Activated T-helper 17 cell treated with anti-CD3 and anti-CD28 coated beads, Interleukin-2, amount 50 U/mL, for 72 hours (primary cell): ENCODE measurements at places on chromosomes 2 and 18.

- ATAC-seq: no peak
Measured at GRCh38 chr18:62839874-62840713, 124.8 kb downstream of the PHLPP1 start.

DNA sequence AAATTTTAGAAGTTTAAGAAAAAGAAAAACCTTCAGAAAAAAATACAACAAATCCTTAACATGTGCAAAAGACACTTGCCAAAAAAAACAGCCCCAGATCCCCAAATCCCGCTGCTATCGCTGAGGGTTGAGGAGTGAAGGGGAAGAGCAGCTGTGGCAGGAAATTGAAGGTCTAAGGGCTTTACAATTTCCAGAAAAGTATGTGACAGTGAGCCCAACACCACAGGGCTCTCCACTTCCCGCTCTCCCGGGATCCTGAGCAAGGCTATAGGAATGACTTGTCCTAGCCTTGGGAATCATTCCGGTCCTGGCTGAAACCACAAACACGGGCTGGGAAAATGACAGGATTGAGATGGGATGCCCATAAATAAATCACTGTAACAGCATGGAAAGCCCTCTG is 191.4 kb downstream of the TMEM163 start:
- ATAC-seq: no peak

- peak; percentile 69 for ATAC-seq
Measured at GRCh38 chr2:222318026-222318711, 19.4 kb upstream of the PAX3 start.

DNA sequence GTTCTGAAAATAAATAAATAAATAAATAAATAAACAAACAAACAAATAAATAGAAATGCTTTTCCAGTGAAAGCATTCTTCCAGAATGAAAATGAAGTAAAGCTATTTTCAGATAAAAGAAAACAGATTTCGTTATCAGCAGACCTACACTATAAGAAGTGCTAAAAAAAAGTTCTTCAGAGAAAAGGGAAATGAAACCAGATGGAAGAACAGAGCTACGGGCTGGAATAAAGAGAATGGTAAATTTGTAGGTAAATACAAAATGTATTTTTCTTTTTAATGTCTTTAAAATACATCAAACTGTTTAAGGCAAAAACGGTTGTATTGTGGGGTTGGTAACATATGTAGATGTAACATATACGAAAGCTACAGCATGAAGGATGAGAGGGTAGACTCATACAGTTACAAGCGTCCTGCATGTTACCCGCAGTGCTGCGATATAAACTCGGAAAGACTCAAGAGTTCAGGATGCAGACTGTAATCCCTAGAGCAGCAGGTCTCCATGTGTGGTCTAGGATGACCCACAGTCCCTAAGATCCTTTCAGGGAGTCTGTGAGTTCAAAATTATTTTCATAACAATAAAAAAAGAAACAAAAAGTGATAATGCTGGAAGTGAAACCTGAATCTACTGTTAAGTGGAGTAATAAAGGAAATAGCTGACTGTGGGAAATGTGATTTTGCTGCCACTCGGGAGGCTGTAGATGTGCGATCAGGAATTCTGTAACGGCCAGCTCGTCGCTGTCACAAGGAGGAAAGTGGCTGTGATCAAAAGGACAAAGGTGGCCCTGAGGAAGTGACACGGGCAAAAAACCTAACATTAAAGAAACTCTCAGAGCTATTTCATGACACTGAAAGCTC is 5.3 kb upstream of the RAB12 start:
- no peak for ATAC-seq

DNA sequence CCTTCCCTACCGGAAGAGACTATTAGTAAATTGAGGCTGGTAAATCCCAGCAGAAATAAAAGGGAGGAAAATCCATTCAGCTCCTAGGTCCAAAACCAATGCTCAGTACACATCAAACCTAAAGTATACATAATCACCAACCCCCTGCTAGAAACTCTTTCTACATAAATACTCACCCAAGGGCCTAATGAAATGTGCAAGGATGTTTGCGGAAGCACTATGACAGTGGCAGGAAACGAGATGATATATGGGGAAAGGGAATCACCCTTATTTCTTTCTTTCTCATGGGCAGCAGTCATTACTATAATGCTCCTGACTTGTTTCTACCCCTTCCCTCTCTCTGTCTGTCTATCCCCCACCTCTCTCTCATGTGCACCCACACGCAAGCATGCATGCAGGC is 1.3 kb upstream of the SCTR start:
- no peak for ATAC-seq

GRCh38 chr18:72542984-72543356 is 1.2 kb downstream of the CBLN2 start:
- no peak for ATAC-seq

DNA sequence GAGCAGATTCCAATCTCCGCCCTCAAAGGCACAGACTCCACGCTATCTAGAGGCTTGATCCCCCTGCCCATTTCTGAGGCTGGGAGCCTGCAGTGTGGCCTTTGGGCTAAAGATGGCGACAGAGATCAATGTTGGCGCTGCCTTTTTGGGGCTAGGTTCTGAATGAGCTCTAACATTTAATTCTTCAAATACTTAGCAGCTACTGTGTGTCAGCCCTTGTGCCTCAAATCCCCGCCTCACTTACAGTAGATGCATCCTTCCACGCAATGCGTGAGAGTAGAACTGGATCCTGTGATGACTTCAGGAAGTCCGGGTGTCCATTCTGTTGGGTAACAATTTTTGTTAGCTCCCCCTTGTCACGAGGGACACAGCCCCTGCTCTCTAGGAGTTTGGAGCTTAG is 12.4 kb downstream of the IL1F10 start:
- peak; percentile 51 for ATAC-seq

- ATAC-seq: peak; percentile 53
Measured at GRCh38 chr2:160492401-160493226, 993 bp downstream of the RBMS1 start.

GRCh38 chr2:195934484-195934883 is 134.2 kb downstream of the DNAH7 start:
- ATAC-seq: no peak

GRCh38 chr2:97267411-97268074 is 154.6 kb downstream of the ANKRD36 start:
- peak; percentile 21 for ATAC-seq

DNA sequence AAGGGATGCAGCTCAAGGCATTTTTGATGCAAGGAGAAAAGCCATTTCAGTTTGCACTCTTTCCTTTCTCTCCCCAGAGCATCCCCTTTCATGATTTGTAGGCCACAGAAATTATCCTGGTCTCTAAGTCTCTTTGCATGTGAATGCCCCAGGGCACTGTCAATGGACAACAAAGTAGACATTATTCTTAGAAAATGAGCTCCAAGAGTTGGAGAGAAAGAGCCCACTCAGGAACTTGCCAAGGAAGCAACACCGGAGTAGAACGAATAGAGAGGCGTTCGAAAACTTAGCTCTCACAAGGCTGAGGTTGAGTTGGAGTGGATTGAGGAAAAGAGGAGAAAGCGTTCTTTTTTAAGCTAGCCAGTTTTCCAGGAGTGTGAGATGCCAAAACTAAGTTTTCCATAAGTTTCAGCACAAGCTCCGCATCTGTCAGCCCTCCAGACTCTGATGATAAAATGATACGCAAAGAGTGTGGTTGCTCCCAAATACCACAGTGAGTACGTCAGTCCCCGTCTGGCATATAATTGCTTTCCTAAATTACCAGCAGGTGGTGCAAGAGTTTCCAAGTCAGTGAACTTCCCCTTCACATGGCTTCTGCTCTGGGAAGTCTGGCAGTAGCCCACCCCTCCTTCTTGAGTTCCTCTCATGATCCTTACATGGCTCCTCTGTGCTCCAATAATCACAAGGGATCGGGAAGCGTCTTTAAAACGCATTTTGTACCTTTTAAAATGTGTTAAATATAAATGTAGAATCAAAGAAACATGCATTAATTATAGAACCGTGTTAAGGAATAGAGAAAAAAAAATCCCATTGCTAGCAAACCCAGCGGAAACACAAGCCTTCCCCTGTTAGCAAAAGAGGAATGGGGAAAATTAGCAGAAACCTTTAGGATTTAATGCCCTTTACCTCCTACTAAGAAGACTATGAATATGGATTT is 1060.6 kb upstream of the FANCL start:
- no peak for ATAC-seq

GRCh38 chr2:188326290-188326668 is 34.6 kb downstream of the GULP1 start:
- no peak for ATAC-seq

GRCh38 chr2:100237770-100238169 is 84.5 kb downstream of the LONRF2 start:
- ATAC-seq: peak; percentile 31

- ATAC-seq: peak; percentile 87
Measured at GRCh38 chr2:190843890-190844699, 36.5 kb upstream of the GLS start.

DNA sequence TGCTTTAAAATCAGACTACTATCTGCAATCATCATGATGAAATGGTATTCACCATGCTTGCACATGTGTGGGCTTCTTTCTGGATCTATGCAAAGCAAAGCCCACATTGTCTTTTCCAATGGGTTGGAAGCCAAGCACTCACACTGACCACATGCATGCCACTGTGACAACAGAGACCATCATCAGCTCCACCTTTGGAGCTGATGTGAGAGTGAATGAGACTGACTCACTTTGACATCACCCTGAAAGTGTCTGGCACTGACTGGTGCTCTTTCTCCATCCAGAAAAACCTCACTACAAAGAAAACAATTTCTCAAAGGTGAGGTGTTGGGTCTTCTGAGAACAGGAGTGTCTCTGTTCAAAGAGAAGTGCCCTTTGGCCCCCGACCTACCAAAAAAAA is 4.7 kb downstream of the MYO5B start:
- peak; percentile 75 for ATAC-seq

- ATAC-seq: peak; percentile 79
Measured at GRCh38 chr2:64644458-64645382, 9.0 kb downstream of the SERTAD2 start.

DNA sequence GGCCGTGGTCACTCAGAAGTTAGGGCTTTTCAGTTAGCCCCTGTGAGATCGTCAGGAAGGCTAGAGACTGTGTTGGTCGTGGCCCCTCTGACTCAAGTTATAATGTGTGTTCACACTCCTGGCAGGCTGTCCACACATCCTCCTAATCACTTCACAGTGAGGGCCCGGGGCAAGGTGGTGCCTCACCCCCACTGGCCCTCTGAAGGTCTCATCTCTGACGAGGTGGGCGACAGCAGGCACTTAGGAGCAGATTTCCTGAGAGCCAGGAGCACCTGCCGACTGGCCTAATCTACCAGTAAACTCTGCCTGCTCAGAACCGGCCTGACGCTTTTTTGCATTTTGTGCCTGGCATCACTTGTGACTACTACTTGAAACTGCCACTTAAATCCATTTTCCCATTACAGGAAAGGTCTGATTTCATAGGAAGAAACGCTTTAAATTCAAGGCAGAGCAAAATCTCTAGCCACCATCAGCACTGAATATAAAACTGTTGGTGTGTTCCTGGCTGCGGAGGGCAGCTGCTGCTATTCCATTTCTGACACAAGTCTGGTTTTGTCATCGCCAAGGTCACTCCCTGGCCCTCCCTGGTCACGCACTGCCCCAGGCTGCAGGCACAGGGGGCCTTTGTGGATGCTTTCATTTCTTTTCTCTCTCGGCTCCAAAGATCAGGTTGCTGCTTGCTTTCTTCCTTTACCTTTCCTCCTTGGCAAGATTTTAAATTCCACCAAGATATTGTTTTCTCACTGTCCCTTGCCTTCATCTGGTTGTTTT is 48.0 kb downstream of the RAB12 start:
- ATAC-seq: no peak

GRCh38 chr2:222064286-222064685 is 234.5 kb downstream of the PAX3 start:
- no peak for ATAC-seq

DNA sequence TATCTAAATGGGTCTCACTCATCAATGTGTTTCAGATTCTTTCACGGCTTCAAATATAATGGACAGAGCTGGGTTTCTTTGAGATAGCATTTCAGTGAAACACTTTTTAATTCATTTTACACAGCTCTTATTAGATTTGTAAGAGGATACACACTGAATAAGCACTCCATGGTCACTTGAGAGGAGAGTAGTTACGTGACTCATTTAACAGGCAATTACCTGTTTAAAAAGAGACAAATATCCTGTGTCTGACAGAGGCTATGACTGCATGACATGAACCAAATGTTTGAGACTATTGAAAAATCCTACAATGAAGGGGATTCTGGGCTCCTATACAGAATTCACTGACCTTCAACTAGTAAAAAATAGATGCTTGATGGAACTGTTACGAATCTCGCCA is 786.9 kb downstream of the EPHA4 start:
- no peak for ATAC-seq

DNA sequence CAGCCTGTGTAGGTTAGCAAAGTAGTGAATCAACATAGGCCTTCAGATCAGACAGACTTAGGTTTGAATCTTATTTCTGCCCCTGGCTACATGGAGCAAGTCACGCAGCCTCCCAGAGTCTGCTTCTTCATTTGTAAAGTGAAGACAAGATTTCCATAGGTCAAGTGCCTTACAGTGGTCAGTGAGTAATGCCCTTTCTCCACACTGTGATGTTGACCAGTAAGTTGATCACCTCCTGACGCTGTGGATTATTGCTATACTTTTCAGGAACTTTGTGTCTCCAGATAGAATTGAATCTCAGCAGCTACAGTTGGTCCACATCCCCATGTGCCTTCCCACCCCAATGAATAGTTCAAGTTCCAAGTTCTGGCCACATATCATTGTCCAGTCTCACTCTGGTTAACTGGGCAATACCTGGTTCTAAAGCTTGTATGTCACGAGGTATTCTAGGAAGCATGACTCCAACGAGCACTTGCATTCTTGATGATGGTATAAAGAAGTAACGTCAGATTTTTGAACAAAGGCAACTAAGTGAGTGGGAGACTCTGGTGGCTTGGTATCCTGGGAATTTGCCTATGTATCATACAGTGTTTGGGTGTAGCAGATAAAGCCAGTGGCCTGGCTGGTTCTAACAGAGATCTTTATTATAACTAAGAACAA is 2.1 kb upstream of the CLIP4 start:
- no peak for ATAC-seq

DNA sequence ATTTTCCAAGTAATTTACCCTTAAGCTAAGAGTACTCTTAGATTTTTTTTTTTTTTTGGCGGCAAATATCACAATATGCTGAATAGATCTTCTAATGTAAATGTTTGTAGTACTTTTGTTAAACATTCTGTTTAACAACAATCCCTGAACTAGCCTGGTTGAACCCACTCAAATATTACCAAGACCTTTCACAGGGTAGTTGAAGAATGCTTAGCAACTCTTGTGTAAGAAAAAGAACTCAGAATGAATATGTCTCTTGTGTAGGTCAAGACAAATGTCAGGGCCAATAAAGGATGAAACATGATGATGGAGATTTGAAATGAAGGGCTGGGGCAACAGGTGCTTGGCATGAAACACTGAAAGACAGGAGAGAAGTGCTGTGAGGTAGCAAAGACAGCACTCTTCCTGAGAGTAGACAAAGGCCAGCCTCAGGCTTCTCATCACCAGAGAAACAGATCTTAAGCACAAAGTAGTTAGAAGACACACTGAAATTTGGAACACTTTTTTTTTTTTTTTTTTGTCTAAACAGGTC is 597.3 kb downstream of the ERBB4 start:
- ATAC-seq: no peak

GRCh38 chr2:40118622-40119021 is 333.3 kb downstream of the SLC8A1 start:
- no peak for ATAC-seq
